ENCODE measurements at places on chromosomes 7 and 10.

- no peak for DNase-seq
These were observed 9.0 kb upstream of the POR start for GRCh38 chr7:75905785-75906604.

- DNase-seq = no peak
These were observed 19.6 kb upstream of the TLX1 start for GRCh38 chr10:101111547-101111946.

- DNase-seq = no peak
These were observed 3.1 kb upstream of the IFIT1B start for GRCh38 chr10:89374713-89375141.

DNA sequence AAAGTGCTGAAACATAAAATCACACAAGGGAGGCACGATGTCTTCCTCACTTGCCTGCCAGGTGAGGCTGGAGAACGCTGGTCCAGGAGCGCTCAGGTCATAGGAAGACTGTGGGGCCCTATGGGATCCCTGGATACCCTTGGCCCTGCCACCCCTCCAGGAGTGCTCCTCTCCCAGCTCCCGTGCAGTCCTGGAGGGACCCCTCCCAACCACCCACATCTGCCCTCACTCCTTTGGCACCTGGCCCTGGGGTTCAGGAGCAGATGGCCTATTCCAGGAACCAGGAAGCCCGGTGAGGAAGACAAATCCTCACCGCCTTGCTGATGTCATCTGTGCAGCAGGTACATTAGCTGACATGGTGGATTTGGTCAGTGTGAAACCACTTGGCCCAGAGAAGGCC lies 3.7 kb upstream of the CXCL12 start:
- DNase-seq = no peak

GRCh38 chr10:78398382-78398781 lies 364.7 kb downstream of the RPS24 start:
- DNase-seq = no peak

DNA sequence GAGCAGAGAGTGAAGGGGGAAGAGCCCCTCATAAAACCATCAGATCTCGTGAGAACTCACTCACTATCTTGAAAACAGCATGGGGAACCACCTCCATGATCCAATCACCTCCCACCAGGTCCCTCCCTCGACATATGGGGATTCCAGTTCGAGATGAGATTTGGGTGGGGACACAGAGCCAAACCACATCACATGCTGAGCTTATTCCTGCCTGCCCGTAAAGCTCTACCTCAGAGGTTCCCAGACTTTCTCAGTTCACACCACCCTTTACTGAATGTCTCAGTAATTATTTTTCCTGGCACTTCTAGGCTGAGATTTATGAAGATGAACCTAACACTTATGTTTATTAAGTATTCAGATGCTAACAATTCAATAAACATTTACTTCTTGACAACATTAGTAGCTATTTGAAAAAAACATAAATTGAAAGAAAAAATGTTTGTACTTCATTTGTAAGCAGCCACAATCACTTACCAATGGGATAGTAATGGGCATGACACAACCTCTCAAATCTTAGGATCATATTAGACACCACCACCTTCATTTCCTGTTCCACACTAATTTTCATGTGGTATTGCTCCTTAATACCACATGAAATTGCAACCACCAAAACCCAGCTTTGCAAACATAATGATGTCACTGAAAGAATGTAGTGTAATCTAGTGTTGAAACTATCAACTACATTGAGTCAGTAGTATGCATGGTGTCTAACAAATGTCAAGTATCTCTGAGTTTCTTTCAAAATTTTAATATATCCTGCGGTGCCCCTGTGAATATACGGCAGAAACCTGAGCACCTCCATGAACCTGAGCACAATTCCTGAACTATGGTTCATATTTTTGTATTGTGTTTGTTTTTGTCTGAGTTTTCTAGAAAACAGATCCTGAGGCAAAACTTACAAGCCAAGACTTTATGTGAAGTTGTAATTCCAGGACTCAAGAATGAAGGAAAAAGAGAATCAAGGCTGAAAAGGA lies 4.5 kb upstream of the DGKI start:
- DNase-seq = no peak

Data from stimulated activated naive CD8-positive, alpha-beta T cell treated with anti-CD3 and anti-CD28 coated beads, Interleukin-15, amount 100 ng/mL, for 72 hours (primary cell).